ENCODE measurements at places on chromosomes 3 and 15.

GRCh38 chr3:119601154-119601553 lies 3.5 kb downstream of the PLA1A start:
- DNase-seq = no peak

DNA sequence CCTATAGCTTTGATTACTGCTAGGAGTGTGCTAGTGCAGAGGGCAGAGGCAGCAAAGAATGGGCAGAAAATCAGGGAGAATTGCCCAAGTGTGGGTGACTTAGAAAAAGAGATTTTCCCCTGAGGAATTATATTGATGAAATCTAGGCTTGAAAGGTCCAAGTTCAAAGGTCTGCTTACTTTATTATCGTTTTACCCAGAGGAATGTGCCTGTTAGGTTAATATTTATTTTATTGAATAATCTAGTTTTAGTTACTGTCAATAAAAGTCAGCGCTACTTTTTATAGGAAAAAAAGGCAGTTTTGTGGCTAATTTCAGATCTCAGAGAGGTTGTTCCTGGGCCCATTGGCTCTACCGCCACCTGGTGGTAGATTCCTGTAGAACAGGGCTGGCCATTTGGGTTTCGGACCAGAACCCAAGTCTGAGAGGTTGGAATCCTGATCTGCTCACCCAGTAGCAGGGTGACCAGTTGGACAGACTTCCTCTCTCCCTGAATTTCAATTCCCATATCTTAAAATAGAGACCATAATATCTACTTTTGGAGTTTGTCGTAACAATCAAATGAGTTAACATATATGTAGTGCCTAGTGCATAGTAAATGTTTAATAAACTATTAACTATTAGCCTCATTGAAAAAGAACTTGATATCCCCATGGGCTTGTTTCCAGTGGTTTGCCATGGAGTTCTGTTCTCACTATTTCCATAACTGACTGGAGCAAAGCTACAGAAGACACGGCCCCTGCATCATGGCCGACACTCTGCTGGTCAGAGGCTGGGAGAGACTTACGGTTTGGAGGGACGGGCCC lies 62.7 kb upstream of the ZNF148 start:
- peak; percentile 54 for DNase-seq

DNA sequence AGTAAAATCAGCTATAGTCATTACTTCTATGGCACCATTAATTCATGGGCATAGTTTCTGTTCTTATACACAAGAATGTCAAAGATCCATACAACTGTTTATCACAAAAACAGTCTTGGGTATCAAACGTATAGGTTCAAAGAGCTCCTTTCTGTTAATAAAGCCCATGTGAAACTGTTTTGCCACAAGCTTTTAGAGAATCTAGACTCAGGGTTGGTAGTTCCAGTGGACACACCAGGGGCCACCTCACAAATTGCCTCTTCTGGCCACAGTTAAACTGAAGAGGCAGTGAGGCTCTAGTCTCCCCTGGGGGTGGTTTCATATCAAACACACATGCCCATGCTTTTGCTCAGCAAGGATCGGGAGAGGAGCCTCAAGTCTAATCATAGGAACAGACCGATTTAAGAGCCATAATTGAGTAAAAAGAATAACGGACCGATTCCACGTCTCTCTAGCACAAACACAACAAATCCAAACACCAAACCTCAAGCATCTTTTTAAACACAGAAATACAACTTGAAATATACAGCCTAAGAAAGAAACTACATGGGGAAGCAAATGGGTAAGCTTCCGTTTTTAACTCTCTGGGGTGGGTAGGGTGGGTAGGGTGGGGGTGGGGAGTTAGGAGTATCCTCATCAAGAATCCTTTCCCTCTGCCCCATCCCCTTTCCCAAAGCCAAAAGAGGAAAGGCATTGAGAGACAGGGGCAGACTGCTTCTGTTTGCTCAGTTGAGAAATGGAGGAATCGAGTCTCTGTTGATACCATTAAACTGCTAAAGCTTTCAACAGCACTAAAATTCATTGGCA lies 443.3 kb downstream of the MAGI1 start:
- DNase-seq = no peak

DNA sequence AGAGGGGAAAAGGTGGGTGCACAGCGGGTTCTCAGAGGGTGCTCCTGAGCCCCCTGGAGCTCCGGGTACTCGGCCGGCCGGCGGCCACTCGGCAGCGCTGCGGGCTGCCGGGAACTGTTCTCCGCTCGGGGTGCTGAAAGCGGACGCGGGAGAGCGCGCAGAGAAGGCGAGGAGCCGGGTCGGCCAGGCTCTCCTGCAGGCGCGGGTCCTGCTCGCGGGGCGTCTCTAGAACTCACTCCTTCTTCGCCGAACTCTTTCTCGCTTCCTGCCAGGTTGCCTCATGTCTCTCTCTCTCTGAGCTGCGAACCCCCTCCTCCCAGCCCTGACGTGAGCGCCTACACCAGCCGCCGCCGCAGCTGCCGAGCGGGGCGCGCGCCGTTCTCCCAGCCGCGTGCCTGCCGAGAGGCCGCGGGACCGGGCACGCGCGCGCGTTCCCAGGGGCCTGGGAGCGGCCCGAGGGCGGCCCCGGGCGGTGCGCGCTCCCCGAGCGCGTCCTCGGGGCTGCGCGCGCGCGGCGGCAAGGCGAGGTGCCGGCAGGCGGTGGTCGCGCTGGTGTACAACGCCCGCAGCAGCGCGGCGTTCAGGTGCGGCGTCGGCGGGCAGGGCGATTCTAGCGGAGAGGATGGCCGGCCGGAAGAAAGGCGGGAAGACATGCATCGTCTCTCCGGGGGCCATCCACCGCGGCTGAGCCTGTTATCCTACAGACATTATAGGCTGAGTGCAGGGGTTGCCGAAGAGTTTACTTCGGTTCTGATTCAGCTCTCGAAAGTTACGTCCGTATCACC lies at the start of gene PEX5L:
PEX5L (minus strand) TSS at position 267 of the 785 bp plus-strand sequence. CDS start 338 bp downstream, outside the sequence.
- peak; percentile 62 for DNase-seq

GRCh38 chr3:25849641-25850385 lies 59.9 kb downstream of the OXSM start:
- DNase-seq = peak; percentile 50

GRCh38 chr15:63135281-63135680 lies 13.6 kb downstream of the LACTB start:
- no peak for DNase-seq

DNA sequence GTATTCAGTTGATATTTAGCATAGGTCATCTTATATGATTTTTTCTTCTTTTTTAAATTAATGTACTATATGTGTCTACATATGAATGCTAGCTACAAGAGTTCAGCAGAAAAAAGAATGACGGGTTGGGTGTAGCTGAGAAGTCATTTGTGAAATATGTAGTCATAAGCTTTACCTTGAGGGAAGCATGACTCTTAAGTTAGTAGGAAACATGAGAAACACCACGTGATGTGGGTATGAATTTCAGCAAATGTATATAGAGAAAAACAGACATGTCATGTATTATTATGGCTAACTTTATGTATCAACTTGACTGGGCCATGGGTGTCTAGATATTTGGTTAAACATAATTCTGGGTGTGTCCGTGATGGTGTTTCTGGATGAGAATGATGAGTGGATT lies 125.0 kb downstream of the RAP2B start:
- DNase-seq = no peak

DNA sequence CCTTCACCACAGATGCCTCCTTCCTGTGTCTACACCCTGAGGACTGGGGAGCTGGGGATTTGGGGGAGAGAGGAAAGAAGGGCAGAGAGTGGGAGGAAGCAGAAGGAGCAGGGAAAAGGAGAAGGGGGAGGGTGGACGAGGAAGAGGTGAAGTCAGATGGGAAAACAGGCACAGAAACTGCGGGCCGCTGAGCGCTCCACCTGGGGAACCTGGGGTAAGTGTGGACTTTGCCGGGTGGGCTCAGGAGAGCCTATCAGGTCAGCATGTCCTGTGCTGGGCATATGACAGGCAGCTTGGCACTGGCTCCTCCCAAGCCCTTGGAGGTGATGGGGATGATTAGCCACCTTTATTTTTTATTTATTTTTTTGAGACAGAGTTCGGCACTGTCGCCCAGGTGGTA lies 62.6 kb downstream of the CORO2B start:
- no peak for DNase-seq

- DNase-seq = no peak
Observed at GRCh38 chr3:19173945-19174344, 25.6 kb downstream of the KCNH8 start.

DNA sequence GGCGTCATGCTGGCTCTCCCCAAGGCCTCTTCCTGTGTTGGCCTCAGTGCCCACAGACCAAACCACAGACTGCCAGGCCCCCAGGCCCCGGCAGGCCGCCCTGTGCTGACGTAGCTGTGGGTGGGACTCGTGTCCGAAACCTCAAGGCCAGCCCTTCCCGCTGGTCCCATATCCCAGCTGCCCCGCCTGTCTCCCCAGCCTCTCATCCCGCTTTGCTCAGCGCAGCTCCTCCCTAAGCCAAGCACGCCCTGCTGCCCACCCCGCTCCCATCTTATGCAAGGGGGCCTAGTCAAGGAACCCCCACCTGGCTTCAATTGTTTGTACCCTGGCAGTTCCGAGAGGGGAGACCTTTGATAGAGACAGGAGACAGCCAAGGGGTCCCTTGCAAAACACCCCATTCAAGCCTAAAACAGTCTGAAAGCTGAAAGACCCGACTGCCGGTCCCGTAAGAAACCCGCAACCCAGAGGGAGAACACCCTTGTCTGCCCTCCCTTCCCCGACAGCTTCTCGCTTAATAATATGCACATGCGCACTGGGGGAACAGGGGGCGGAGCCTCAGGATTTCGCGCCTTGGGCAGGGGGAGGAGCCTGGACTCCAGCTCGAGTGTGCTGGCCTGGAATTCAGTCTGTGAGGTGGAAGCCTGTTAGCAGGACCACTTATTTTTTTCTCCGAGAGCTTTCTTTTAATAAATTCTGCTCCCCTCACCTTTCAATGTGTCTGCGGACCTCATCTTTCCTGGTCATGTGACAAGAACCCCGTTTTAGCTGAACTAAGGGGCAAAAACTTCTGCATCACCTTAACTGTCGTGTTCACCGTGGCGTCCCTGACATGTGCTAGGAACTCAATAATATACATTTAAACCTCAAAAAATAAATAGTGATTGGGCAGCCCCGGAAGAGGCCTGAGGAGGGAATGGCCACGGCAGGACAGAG lies 17.2 kb downstream of the TNFAIP8L3 start:
- DNase-seq = peak; percentile 79

- no peak for DNase-seq
Observed at GRCh38 chr3:108295421-108296175, 750 bp upstream of the HHLA2 start.

- DNase-seq = no peak
Observed at GRCh38 chr15:63860155-63860554, 26.4 kb upstream of the HERC1 start.

DNA sequence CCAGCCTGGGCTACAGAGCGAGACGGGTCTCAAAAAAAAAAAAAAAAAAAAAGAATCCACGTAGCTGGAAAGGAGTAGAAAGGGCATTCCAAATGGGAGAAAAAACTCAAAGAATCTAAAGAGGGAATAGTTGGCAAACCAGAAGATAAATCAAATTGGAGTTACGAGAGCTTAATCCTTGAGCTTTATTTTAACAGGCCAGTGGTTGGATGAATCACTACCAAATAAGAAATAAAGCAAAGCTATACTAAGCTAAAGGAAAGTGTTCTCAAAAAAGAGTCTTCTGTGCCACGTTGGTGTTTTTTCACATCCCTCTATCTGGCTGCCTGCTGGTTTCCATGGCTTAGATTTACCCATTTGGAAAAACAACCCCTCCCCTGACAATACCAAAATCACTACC lies 14.0 kb downstream of the VGLL4 start:
- peak; percentile 89 for DNase-seq

- DNase-seq = peak; percentile 87
Observed at GRCh38 chr3:99126316-99126715, 224.8 kb upstream of the DCBLD2 start.

DNA sequence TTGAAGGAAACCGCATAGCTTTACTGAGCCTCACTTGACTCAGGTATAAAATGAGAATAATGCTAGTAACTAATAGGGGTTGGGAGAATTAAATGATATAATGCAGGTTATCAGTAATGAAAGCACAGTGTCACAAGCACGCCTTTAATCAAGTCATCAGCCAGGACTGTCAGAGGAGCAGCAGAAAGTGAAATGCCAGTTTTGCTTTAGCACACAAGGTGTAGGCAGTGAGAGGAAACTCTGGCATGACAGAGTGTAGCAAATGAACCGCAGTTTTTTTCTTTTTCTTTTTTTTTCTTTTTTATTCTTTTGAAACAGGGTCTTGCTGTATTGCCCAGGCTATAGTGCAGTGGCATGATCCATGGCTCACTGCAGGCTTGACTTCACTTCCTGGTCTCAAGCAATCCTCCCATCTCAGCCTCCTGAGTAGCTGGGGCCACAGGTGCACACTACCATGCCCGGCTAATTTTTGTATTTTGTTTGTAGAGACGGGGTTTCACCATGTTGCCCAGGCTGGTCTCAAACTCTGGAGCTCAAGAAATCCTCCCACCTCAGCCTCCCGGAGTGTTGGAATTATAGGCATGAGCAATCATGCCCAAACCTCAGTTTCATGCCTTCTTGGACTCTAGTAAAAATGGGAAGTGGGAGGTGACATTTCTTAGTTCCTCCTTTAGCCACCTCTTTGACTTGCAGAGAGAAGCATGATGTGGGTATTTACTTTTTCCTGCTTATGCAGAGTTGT lies 9.7 kb upstream of the SCAANT1 start:
- DNase-seq = no peak

GRCh38 chr3:48233542-48233941 lies 7.4 kb upstream of the ZNF589 start:
- DNase-seq = no peak

DNA sequence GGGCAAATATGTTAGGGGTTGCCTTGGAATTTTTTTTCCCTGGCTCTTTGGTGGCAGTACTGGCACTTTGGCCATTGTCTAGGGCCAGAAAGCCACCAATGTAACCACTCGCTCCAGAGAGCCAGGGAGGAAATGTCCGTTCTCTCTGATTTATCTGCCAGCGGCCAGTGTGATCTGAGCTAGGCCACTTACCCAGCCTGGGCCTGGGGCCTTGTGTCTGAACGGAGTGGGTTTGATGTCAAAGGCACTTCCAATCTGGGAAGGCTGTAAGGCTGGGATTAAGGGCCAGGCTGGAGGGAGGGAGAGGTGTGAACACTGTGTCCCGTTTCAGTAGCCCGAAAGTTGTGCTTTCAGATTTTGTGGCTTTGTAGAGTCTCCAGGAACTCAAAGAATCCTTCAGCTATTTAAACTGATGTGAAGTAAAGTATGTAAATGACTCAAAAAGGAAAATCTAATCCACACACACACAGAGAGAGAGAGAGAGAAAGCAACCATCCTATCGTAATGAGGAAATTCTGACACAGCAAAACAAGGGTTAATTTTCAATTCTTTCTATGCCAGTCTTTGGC lies 271.0 kb downstream of the PDZRN3 start:
- DNase-seq = peak; percentile 70

- DNase-seq = peak; percentile 29
Observed at GRCh38 chr15:36371509-36371908, 207.9 kb upstream of the CDIN1 start.

- no peak for DNase-seq
Observed at GRCh38 chr3:26350853-26351252, 271.7 kb upstream of the LRRC3B start.

DNA sequence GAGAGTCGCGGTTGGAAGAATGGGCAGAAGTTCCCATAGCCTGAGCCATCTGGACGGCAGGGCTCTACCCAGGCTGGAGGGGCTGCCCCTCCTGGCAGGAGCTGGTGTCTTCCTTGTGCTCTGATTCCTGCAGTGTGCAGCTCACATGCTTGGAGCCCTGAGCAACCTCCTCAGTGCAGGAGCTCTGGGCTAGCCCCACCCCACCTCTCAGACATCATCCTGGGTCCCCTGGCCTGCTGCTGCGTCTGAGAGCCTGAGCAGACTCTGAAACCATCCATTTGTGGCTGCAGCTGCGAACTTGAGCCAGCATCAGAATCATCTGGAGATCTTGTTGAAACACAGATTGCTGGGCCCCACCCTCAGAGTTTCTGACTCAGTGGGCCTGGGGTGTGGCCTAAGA lies 42.8 kb downstream of the POMGNT2 start:
- no peak for DNase-seq
